Activated CD8-positive, alpha-beta memory T cell treated with anti-CD3 and anti-CD28 coated beads for 24 hours (primary cell): ENCODE measurements at places on chromosomes 16 and 17.

DNA sequence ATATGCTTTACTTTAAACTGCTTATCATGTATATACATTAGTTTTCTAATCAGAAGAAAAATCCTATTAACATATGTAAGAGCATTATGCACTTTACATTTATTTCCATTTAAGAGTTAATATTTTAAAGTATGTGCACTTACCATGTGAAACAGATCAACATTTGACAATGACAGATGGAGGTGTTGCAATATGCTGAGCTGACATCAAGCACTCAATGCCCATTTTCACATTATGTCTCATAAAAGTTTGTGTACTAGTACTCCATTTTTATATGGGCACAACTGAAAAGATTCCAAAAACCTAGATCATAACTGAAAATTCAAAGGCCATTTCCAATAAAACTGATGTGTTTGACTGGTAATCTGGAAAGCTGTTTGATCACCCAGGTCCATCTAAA lies 420.9 kb upstream of the SOX9 start:
- DNase-seq: no peak

DNA sequence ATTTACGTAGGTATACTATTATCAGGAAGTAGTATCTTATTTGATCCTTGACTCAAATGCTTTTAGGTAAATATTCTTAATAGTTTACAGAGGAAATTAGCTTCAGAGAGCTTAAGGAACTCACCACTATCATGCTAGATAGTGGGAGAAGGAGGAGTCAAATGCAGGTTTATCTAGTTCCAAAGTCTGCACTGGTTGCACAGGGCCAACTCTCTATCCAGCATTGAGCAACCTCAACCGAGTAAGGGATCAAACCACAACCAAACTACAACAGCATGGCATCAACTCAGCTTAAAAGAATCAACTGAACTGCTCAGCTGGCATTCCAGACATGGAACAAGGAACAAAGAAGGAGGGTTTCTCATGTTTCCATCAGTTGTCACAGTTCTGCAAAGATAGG lies 306.0 kb downstream of the MAF start:
- no peak for DNase-seq

DNA sequence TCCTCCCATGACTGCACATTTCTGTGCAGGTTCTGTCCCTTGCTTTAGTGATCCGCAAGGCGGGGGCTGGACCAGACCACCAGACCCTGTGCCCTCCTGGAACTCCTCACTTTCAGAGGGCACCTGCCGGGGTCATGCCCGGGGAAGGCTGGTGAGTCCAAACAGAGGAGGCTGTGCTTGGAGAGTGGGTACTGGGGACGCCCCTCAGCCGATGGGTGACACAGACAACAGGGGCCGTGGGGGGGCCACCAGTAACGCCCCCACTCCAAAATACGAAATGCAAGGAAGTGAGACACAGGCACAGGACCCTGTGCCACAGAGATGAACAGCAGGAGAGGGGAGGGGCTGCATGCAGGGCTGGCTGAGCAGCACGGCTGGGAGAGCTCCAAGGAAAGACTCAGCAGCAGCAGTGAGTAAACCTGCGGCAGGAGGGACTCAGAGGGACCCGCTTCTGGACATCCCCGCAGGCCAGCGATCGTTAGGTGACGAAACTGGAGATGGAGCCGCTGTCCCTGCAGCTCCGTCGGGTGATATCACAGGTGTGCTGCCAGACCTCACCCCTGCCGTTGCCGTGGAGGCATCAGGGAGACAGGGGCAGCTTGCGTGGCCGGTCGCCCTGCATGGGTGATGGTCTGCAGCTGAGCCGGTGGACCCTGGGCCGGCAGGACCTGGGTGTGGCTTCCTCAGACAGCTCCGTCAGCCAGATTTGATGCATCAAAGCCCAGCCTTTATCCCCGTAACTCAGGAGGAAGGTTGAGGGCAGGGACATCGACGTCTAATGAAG lies 71.2 kb upstream of the GNG13 start:
- no peak for DNase-seq

GRCh38 chr17:624341-624860 lies 90.2 kb downstream of the VPS53 start:
- no peak for DNase-seq

DNA sequence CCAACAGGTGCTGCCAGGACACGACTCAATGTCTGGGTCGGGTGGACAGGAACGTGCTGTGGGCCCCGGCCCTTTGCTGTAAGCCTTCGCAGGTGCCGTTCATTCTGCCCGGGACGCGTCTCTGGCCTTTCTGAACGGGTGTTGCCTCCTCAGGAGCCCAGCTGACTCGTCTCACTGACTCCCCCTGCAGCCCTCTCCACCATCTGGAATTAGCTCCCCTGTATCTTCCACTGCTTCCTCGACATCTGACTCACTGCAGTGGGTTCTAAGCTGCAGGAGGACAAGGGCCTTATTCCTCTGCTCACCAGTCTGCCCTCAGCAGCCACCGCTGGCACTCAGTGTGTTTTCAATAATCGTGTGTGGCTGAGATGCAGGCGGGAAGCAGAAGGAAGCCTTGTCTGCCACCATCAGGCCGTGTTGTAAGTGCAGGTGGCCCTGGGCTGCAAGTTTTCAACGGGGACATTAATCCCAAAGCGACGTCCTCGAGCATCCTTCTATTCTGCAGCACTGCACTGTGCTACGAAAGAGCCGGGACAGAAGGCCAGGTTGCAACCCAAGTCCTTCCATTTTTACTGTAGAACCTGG lies 256.2 kb downstream of the FOXL1 start:
- DNase-seq: no peak

DNA sequence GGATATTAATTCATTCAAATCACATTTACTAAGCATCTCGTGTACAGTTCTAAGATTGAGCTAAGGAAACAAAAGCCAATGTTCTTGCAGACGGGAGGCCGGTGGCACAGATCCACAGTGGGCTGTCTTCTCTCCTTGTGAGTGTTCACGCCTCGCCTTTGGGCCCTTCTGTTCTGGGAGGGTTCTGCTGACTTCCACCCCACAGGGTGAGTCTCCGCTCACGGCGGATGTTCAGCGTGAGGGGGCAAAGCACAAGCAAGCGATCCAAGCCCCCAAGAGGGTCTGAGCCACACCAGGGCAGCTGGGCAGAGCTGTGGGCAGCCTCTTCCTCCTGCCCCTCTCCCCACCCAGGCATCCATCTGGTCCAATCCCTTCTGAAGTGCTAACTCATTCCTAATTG lies 84.3 kb upstream of the DOC2B start:
- no peak for DNase-seq

- no peak for DNase-seq
Observed at GRCh38 chr17:47959825-47960655, 2.4 kb upstream of the PRR15L start.

- DNase-seq: no peak
Observed at GRCh38 chr17:61444075-61444474, 8.1 kb upstream of the TBX4 start.

DNA sequence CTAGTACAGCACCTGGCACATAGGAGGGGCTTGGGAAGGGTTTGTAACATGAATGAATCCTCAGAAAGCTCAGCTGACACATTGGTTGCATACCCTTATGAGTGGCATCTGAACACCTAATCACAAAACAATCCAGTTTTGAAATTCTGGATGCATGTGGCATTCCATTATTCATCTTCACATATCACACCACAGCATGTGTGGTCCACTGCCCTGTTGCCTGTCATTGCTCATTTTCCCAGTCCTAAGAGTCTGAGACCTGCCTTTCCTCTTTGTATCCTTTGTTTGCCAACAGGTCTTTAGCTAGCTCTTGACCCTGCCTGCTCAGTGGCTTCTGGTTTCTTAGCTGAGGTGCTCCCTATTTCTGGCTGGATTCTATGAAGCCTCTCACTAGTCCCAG lies 170.8 kb upstream of the ASIC2 start:
- DNase-seq: no peak

- DNase-seq: no peak
Observed at GRCh38 chr16:12063004-12063395, 86.5 kb downstream of the SNX29 start.

GRCh38 chr16:57276596-57276995 lies 7.9 kb downstream of the PLLP start:
- DNase-seq: no peak

DNA sequence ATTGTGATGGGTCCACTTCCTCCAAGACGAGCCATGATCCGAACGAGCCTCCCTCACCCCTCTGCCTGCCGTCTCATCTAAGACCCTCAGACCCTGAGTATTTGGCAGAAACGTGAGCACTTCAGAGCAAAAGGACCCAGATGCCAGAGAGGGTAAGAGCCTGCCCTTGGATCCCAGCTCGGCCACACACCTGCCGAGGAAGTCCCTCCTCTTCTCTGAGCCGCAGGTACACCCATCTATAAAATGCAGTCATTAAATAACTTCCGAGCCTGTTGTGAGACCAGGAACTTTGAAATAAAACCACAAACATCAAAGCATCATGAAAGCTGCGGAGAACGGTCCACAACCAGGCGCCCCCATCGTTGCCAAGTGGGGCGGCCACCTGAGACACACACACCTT lies 64.8 kb upstream of the DOC2B start:
- DNase-seq: no peak

- no peak for DNase-seq
Observed at GRCh38 chr16:78987666-78988065, 612.9 kb downstream of the MAF start.

GRCh38 chr17:67139784-67140665 lies 95.7 kb downstream of the CACNG1 start:
- DNase-seq: no peak

GRCh38 chr17:64354396-64354795 lies 36.3 kb downstream of the PECAM1 start:
- no peak for DNase-seq

- no peak for DNase-seq
Observed at GRCh38 chr16:970386-970765, 408 bp downstream of the LMF1 start.

DNA sequence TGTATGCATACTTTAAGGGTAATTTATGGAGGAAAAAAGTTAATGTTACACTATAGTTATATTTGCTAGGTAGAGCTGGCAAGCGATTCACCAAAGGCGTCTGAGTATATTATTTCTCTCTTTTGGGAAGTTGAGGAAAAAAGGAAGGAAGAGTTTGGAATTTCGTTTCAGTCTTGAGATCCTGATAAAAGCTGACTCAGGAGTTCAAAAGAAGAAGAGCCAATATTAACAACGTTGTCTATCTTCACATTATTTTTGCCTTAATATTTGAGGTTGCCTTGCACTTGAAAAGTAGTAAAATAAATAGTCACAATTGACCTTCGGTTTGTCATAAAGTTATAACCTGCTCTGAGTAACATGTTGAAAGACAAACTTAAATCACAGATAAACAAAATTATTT lies 888.6 kb downstream of the KCNJ2 start:
- no peak for DNase-seq

GRCh38 chr16:11507991-11508390 lies 78.7 kb downstream of the LITAF start:
- no peak for DNase-seq

DNA sequence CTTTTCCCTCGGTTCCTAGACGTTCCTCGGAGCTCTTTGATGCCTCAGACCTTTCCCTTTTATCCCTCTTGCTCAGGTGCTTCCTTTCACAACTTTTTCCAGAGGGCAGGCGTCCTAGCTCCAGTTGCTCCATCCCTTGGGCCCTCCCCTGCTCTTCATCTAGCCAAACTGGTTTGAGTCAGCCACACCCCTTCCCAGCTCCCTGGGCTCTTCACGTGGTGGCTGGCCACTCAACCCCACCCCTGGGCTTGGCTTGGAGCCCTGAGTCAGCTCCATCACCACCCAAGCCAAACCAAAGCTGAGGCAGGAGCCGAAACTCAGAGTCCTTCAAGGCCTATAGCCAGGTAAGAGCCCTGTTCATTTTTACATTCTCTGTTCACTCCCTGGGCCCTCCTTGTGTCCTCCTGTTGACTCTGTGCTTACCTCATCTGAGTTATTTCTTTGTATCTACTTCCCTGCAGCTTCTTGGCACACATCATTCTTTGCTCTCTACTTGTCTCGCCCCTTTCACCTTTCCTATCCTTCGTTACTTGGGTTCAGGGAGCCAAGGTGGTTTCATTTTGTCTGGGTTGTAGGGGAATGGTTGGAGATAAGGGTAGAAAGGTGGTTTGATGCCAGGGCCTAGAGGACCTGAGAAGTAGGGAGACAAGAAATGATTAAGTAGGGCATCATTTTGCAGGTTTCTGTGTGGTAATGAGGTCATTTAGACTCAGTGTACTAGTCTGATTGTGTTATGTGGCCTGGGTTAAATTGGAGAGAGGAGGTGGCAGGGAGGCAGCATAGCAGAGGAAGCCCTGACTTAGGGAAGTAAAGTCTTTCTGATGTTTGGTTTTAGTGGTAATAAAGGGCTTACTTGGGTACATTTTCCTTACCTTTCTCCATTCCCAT lies 7.6 kb upstream of the PHKG2 start:
- no peak for DNase-seq

GRCh38 chr17:77058016-77058415 lies 82.8 kb upstream of the SEC14L1 start:
- no peak for DNase-seq

GRCh38 chr17:726271-726919 lies 6.0 kb upstream of the TLCD3A start:
- no peak for DNase-seq
